Stimulated activated CD4-positive, alpha-beta T cell treated with anti-CD3 and anti-CD28 coated beads, Interleukin-12 subunit alpha, Interleukin-12 subunit beta, amount 100 ng/mL, for 24 hours (primary cell): ENCODE measurements at places on chromosomes 5 and 9.

DNA sequence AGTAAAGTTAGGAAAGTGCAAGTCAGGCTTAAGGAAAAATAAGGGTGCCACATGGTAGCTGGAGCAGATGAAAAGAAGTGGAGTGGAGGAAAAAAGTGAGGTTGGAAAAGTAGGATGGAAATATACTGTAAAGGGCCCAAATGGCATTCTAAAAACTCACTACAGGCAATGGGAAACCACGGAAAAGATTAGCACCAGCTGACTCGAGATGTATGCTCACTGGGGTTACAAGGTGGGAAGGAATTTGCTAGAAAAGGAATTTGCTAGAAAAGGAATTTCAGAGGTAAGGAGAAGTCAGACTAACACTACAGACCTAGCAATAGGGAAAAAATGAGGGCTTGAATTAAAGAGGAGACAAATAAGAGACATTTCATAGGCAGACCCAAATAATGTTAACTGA lies 3.6 kb downstream of the PSMD5 start:
- DNase-seq = no peak

DNA sequence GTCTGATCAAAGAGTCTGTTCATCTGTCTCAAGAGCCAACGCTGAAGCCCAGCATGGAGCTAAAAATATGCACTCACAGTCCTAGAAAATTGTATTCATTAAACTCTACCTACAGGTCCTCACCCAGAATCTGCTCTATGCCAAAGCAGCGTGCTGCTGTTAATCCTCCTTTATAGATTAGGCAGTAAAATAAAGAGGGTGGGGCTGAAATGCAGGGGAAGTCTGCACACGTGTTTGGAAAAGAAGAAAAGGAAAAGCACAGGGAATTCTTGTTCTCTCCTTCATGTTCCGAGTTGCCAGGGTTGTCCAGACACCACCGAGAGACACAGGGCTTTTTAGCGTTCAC lies 121.4 kb upstream of the TMEM161B start:
- DNase-seq = no peak

DNA sequence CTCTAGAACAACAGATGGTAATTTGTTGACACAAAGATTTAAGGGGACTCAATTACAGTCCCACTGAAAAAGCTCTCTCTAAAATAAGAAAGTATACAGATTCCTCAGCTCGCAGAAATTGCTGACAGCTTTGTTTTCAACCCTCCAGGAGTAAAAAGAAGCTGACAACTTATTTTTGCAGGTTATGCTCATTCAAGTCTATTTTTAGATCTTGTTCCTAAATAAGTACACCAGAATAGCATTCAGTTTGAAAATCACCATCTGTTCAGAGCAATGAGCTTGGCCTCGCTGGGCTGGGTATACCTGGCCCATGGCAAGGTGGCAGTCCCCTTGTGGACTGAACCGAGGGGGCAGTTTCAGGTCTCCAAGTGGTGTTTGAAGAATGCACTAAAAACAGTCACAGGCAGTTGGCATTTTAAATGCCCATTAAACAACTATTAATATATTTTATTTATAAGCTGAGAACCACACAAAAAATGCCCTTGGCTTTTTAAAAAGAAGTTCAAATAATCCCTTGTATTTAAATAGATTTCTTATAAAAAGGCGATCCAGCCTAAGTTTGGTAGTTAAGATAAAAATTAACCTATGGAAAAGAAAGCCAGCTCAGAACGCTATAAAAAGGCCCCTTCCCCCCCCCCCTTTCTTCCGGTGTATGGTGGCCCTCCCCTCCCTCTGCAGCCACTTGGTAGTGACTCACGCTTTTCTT lies 169.2 kb downstream of the AUH start:
- no peak for DNase-seq

GRCh38 chr9:81686614-81687520 lies 2.5 kb downstream of the TLE1 start:
- DNase-seq = no peak

GRCh38 chr5:79962575-79963222 lies 28.4 kb downstream of the MTX3 start:
- DNase-seq = no peak

DNA sequence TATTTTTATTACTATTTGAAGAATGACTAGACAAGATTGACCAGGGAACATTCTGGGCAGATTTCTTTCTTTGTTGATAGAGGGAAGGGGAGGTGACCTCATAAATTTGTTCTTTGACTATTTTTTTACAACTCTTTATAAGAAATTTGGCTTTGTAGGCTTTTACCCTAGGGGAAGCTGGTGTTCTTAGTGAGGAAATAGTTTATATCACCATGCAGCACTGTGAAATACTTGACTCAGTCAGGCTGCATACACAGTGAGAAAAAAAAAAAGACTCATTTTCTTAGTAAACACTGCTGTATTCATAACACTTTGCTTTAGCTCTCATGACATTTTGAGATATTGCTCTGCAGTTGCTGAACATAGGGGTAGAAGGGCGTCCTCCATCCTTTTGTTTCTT lies 336.6 kb upstream of the PIK3R1 start:
- DNase-seq = no peak

GRCh38 chr5:94928891-94929290 lies 310.4 kb downstream of the SLF1 start:
- DNase-seq = no peak

- no peak for DNase-seq
Measured at GRCh38 chr9:76203373-76203772, 190.9 kb downstream of the RFK start.

DNA sequence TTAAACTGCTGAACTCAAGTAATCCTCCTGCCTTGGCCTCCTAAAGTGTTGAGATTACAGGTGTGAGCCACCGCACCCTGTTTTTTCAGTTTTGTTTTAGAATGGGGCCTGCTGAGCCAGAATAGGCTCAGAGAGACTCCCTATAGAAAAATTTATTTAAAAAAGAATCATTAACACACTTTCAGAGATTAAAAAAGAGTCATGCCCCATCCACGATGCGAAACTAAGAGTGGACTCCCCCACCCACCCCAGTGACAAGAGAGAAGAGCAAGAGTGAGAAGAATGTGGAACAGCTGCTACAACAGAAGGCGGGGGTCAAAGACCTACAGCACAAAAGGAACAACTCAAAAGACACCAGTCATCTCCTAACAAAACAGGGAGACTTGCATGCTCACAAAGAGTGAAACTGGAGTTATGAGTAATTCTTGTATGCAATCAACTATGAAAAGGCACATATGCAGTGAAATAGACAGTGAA lies 47.2 kb downstream of the GLDC start:
- DNase-seq = no peak

GRCh38 chr5:81633891-81634290 lies 117.0 kb downstream of the SSBP2 start:
- DNase-seq = no peak

- DNase-seq = no peak
Measured at GRCh38 chr9:102922526-102922925, 72.6 kb upstream of the CYLC2 start.

GRCh38 chr9:108002371-108002956 lies 512.9 kb upstream of the KLF4 start:
- no peak for DNase-seq

- no peak for DNase-seq
Measured at GRCh38 chr9:28542928-28543327, 969.6 kb upstream of the C9orf72 start.

DNA sequence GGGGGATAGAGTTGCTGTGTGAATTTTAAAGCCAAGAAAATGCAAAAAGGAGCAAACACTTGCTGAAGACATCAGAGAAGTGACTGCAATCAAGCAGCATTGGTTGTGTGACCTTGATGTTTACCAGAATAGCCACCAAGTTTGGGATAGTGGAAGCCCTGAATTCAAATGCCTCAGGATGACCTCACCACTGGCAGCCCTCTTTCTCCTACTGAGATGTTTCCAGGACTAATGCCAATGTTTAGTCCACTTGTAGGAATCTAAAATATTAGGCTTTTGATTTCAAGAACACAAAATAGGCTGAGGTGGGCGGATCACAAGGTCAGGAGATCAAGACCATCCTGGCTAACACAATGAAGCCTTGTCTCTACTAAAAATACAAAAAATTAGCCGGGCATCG lies 112.2 kb upstream of the NUDT12 start:
- no peak for DNase-seq

- DNase-seq = no peak
Measured at GRCh38 chr9:68644831-68645230, 60.2 kb upstream of the PIP5K1B start.
